ENCODE measurements at places on chromosomes 13 and 19.

- no peak for DNase-seq
Observed at GRCh38 chr13:97600458-97601075, 166.6 kb downstream of the RAP2A start.

DNA sequence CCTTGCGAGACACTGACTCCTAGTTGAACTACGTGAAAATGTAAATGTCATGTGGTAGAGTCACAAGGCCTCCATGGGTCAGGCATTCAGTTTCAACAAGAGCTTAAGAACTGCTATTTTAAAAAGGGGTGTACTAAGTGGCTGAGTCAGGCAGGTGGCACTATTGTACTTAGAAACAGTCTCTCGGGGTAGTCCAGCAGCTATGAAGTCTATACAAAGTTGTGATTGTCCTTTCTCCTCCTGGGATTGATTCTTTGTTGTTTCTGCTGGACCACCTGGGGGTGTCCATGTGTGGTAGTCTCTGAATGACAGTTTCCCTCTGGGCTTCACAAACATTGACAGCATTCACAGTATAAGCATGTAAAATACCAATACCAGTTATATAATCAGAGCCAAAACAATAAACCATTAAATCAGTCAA, 33.0 kb downstream of the UGGT2 start:
- no peak for DNase-seq

GRCh38 chr13:113746143-113746525, 12.9 kb upstream of the TMEM255B start:
- DNase-seq = no peak

DNA sequence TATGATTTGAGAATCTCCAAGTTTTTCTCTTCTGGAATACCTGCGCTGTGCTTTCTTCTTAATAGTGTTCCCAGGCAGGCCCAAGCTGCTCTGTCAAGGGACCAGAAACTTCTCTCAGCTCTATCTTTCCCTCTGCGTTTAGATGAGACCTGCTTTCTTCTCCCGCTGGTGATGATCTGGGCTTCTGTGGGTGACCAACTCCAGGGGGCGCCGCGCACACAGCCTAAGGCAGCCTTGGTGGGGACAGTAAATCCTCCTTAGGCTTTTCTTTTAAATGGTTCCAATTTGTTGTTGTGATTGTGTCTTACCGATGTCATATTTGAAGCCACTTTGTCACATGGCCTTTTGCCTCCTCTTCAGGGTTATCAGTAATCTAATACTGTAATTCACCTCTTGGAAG, 439.4 kb upstream of the KLF12 start:
- DNase-seq = no peak

GRCh38 chr19:40070058-40070457, 14.0 kb upstream of the ZNF780B start:
- DNase-seq = no peak

GRCh38 chr13:26872525-26873385, 112.2 kb upstream of the GPR12 start:
- DNase-seq = no peak

DNA sequence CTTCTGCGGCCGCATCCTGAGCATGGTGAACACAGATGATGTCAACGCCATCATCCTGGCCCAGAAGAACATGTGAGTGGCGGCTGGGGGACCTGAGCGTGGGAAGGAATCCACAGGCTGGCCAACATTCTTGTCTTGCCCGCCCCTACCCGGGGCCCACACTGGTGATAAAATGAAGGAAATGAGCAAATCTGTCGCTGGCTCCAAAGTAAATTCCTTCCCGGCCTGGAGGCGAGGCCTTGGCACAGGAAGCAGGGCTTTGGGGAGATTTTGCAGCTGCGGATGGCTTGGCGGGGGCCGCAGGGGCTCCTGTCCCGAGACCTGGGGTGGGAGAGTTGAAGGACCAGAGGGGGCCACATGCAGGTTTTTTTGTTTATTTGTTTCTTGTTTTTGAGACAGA, 4.4 kb downstream of the KXD1 start:
- DNase-seq = no peak

GRCh38 chr13:44131069-44131614, 242.5 kb upstream of the SERP2 start:
- DNase-seq = no peak

- no peak for DNase-seq
Observed at GRCh38 chr19:3899531-3900294, 19.2 kb downstream of the ATCAY start.

- no peak for DNase-seq
Observed at GRCh38 chr19:34487651-34488051, 6.1 kb downstream of the WTIP start.

- DNase-seq = no peak
Observed at GRCh38 chr19:55549500-55550320, 4.4 kb upstream of the SBK3 start.

DNA sequence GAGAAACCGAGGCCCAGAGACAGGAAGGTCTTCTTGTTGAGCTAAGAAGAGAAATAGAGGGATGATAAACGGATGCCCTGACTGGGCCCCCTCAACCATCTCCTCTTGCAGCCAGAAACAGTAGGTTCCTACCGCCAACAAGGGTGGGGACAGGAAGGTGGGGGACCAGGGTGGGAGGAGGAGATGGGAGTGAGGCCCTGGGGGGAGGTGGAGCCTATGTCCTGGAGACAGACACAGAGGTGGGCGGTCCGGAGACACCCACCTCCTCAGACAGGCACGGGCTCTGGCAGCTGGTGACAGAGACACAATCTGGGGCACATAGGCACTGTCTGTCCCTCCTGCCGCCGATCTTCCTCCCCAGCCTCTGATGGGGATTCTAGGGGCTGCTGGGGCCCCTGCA, 16.9 kb downstream of the GADD45B start:
- DNase-seq = no peak

DNA sequence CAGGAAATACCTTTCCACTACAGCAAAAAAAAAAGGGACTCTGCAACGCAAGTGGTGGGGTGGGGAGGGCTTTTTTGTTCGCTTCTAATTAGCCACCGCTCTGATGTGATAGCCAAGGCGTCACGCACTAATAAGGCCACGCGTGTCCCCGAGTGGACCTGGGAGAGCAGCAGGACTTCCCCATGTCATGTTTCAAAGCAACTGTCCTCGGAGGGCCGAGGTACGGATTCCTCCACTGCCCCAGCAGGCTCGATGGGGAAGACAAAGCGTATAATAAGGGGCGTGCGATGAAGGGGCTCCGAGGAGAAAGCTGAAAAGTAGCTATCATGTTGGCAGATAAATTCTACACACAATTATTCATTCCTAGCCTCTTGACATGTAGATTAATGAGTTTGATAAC, 179.7 kb upstream of the ZNF507 start:
- DNase-seq = peak; percentile 49

GRCh38 chr19:17469092-17469480, 1.2 kb upstream of the SLC27A1 start:
- DNase-seq = no peak

GRCh38 chr13:49302817-49303216, 55.1 kb downstream of the CDADC1 start:
- DNase-seq = peak; percentile 87

- DNase-seq = no peak
Observed at GRCh38 chr13:81171065-81171647, 830.2 kb upstream of the SPRY2 start.

DNA sequence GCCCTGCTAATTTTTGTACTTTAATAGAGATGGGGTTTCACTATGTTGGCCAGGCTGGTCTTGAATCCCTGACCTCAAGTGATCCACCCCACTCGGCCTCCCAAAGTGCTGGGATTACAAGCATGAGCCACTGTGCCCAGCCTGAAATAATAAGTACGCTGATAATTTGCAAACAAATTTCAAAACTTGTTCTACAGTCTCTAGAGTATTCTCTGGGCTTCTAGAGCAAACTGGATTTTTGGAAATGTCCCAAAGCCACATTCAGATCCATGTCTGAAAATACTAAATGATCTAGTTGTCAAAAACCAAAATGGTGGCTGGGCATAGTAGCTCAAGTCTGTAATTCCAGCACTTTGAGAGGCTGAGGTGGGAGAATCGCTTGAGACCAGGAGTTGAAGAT, 39.9 kb upstream of the PSPC1 start:
- no peak for DNase-seq

- no peak for DNase-seq
Observed at GRCh38 chr19:743168-743687, 7.7 kb upstream of the MISP start.

- no peak for DNase-seq
Observed at GRCh38 chr13:41056826-41057711, 4.2 kb upstream of the WBP4 start.

- no peak for DNase-seq
Observed at GRCh38 chr13:46160471-46161066, 21.4 kb downstream of the LCP1 start.

DNA sequence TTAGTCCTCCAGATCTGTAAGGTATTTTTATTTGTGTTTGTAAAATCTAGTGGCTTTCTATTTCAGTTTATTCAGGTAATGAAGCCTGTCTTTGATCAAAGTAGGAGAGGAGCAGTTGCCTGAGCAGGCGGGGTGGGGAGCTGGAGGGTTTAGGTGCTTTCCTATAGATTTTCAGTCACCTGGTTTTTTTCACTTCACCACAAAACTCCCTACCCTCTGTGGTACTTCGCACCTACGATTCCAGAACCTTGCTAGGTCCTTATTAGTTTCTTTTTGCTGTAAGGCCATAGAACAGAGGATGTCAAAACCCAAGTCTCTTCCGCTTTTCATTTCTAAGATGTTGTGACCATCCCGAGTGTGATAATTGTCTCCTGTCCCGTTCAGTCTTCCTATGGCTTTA, 26.6 kb downstream of the SLAIN1 start:
- no peak for DNase-seq

- no peak for DNase-seq
Observed at GRCh38 chr19:16608290-16608739, 19.7 kb downstream of the MED26 start.

DNA sequence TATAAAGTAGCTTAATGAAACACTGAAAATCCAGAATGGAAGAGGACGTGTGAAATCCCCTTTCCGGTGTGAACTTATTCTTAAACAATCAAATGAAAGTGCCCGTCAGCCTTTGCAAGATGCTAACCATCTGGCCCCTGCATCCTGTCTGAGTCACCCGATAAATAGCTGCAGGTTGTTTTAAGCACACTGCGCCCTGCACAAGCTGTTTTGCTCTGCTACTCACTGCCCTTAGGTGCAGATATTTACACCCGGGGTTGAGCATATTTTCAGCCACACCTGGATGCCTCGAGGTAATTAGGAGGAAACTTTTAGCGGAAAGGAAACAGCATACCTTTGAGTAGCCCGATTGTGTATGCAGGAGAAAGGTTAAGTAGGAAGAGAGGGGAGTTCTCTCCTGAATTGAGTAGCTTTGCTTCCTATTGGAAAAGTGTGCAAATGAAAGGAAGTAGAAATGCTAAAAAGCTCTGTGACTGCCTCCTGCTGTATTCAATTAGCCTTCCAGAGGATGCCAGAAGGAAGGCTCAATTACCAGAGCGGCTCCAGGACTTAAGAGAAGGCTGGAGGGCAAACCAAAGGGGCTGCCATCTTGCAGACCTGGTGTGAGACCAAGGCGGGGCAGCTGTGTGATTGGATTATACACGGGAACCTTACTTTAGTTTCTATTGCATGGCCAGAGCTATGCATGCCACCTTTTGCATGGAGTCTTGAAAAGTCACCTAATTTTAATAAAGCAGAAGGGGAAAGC, 42.5 kb downstream of the IRS2 start:
- peak; percentile 34 for DNase-seq

- DNase-seq = no peak
Observed at GRCh38 chr19:9941231-9941630, 4.9 kb upstream of the OLFM2 start.

- peak; percentile 70 for DNase-seq
Observed at GRCh38 chr13:51912511-51913225, 50.9 kb downstream of the CCDC70 start.

DNA sequence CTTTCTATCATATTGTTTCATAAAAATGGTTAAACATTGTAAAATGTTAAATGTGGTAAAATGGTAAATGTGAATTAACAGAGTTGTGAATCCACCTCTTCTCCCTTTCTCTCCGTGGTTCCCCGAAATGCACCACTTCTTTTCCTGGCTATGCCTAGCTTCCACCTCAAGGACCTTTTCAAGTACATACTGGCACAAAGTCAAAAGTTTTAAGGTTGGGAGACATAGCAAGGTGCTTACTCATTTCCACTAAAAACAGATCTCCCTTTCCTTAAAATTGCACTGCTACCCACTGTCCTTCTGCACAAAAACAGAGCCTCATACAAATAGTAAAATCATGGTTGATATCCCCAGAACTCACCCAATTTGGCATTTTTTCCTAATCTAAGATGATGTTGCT, 558.2 kb downstream of the SLITRK6 start:
- DNase-seq = no peak

GRCh38 chr19:9721861-9722260, 46.7 kb downstream of the ZNF846 start:
- DNase-seq = no peak

DNA sequence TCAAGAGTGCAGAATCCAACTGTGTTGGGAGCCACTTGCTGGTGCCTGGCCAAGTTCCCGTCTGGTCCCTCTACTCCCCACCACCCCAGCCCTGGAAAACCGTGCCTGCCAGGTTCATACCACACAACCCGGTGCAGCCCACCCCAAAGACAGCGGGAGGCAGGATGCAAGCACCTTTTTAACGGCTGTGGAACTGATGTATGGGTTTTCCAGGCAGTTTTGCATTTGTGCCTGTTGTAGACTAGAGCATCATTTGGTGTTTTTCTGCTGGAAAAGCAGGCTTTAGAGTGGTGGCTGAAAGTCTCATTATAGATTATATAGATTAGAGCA, 13.5 kb downstream of the TFDP1 start:
- no peak for DNase-seq

DNA sequence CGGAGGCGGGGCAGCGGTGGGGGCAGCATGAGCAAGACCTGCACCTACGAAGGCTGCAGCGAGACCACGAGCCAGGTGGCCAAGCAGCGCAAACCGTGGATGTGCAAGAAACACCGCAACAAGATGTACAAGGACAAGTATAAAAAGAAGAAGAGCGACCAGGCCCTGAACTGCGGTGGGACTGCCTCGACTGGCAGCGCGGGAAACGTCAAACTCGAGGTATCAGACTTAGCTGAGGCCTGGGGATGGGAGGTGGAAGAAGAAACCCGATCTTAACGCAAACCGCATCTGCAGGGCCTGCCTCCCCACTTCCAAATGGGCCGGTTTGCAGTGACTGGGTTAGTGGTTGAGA, 693 bp downstream of the RFXAP start:
- no peak for DNase-seq

GRCh38 chr13:71871176-71871754, 4.3 kb upstream of the DACH1 start:
- no peak for DNase-seq

GRCh38 chr13:28755546-28755870, 36.7 kb upstream of the SLC46A3 start:
- no peak for DNase-seq

- no peak for DNase-seq
Observed at GRCh38 chr13:113622791-113623490, 35.1 kb downstream of the ATP4B start.

- DNase-seq = no peak
Observed at GRCh38 chr19:4066682-4067395, at the start of gene ZBTB7A. TSS of gene ZBTB7A (minus strand) at chr19:4066899. CDS start at chr19:4055232, 11,667 bp downstream.

GRCh38 chr19:6038634-6039405, 60.9 kb upstream of the RANBP3 start:
- peak; percentile 18 for DNase-seq
